ENCODE measurements at places on chromosomes 1 and 21. TPM values are rescaled to one million over a fixed set of nuclear protein-coding genes. Genes with fewer than 3 reads are reported as not detected.

The GPATCH2 gene
- total RNA-seq = 11.7 TPM

DNA sequence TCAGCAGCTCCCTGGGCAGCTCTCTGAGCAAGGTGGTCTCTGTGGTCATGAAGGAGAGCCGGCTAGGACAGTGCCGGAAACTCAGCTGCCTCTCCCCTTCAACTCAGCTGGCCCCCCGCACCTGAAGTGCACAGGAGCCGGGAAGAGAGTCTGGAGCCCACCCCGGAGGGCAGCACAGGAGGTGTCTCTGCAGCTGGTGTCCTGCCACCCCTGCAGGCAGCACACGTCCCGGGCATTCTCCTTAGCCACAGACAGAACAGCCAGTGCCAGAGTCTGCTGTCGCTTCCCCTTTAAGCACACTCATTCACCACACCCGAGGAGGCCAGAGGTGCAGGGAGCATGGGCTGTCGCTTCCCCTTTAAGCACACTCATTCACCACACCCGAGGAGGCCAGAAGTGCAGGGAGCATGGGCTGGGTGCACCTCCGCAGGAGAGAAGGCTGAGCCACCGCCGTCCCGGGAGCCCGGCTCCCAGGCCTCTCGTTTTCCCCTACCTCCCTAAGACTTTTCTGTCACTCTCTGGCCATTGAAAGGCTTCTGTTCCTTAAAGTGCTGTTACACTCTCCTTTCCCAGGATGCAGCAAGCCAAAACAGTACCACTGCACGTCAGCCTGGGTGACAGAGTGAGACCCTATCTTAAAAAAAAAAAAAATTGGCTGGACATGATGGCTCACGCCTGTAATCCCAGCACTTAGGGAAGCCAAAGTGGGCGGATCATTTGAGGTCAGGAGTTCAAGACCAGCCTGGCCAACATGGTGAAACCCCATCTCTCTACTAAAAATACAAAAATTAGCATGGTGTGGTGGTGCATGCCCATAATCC, 16.9 kb upstream of the SAMD11 start:
- no peak for DNase-seq

The IL20 gene
- not detected for total RNA-seq

The C1orf185 gene
- total RNA-seq = not detected

DNA sequence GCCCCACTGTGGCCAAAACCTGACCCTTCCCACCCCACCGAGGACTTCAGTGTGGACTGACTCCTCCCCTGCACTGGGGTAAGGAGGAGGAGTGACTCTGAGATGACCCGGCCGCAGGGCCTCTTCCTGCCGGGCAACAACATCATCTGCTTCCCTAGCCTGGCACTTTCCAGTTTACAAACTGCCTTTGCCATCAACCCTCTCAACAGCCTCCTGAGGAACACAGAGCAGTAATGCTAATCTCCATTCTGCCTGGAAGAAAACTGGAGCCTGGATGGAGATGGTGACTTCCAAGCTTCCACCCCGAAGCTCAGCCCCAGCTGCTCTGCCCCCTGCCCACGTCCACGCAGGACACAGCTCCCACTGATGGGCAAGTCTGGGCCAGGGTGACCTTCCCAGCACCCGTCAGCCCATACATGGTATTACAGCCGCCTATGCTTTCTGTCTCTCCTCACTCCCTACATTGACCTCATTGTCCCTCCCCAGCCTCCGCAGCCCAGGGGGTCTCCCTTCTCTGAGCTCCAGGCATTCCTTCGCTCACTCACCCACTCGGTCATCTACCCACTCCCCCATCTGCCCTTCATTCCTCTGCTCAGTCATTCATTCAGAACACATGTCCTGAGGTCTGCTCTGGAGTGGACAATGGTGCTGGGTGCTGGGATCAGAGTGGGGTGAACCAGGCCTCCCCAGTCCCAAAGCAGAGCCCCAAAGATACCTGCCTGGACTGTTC, 34.2 kb downstream of the RAP1GAP start:
- DNase-seq = no peak

DNA sequence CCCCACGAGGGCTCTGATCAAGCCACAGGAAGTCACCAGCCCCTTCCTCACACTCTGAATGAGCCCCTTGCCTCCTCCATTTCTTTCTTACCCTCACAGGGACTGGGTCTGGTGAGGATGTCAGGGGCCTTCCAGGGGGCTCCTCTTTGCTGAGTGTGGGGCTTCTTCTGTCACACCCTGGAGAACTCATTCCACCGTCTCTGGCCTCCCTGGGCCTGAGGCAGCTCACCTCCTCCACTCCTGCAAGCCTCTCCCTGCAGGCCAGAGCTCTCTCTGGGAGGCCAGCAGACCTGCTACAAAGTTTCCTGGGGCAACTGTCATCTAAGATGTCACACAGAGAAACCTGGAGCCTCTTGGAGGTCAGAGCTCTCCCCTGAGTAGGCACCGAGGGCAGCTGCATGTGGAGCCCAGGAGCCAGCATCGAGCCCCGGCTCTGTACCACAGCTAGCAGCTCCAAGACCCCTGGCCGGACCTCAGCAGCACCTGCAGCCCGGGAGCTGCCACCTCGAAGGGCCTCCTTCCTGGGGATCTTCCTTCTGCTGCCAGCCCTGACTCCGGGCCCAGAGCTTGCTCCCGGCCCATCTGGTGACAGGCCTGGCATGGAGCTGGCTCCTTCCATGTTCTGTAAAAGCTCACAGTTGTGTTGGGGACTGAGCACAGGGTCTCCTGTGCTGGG, 1.1 kb downstream of the SPOCD1 start:
- DNase-seq = no peak
